ENCODE measurements at places on chromosomes 12 and 14. TPM values are rescaled to one million over a fixed set of nuclear protein-coding genes. Genes with fewer than 3 reads are reported as not detected.

DNA sequence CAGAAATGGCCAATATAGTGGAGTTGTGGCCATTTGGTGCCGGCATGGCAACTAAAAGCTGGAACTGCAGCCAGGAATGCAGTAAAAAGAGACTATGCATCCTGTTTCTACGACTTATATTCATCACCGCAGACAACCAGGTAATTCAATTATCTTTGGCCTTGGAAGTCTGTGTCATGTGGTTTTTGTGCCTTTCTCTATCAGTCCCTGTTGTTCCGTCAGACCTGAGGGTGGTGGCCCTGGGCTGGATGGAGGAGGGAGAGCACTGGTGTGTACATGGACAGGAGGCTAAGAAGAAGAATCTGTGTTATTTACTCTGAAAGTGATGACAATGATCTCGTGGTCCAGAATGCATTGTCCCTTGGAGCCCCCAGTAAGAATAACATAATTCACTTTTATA is 852.6 kb downstream of the VRK1 start:
- DNase-seq = no peak

GRCh38 chr14:34981743-34982420 is 910 bp upstream of the SRP54 start:
- DNase-seq = no peak

The SLCO1B1 gene
- polyA plus RNA-seq = not detected

The RASSF8 gene
- polyA plus RNA-seq = 29.7 TPM

The SYT10 gene
- polyA plus RNA-seq = 0.03 TPM

Measured in muscle of arm (tissue), 14 donors.